ENCODE measurements at places on chromosomes 3 and 15. TPM values are rescaled to one million over a fixed set of nuclear protein-coding genes. Genes with fewer than 3 reads are reported as not detected.

COLQ gene
- total RNA-seq, result 0.16 TPM

GOLGA6L4 gene
- total RNA-seq, result 0.49 TPM

CMTM8 gene
- total RNA-seq, result 7.3 TPM

BCHE gene
- 1.1 TPM for total RNA-seq

TMCO5A gene
- total RNA-seq, result not detected

GRK7 gene
- not detected for total RNA-seq

DPPA2 gene
- not detected for total RNA-seq

CLSTN2 gene
- total RNA-seq, result 92.3 TPM

Measured in mesangial cell (primary cell).